Smooth muscle cell of trachea (primary cell): ENCODE measurements at places on chromosomes 11 and 22. TPM values are rescaled to one million over a fixed set of nuclear protein-coding genes. Genes with fewer than 3 reads are reported as not detected.

Gene STK33
- 0.17 and 3.8 TPM in 2 replicates for total RNA-seq

Gene CAPN5
- total RNA-seq = 34.5 and 52.6 TPM in 2 replicates

Gene NF2
- 74.8 and 93.8 TPM in 2 replicates for total RNA-seq

Gene PANX2
- total RNA-seq = 0.17 and 0.29 TPM in 2 replicates

Gene IL10RA
- total RNA-seq = 1.8 TPM in 1 of 2 replicates, not detected in the other

Gene APOL4
- 1.3 and 3.9 TPM in 2 replicates for total RNA-seq

Gene IFITM5
- total RNA-seq = 0.50 TPM in 1 of 2 replicates, not detected in the other

Gene UQCC3
- total RNA-seq = 6.9 and 8.7 TPM in 2 replicates

Gene MS4A3
- not detected in 2 replicates for total RNA-seq

Gene RASGRP2
- 0.29 and 0.50 TPM in 2 replicates for total RNA-seq

Gene HSPB2
- 0.58 and 0.99 TPM in 2 replicates for total RNA-seq

Gene C11orf65
- total RNA-seq = 1.8 and 2.3 TPM in 2 replicates

Gene OR52J3
- not detected in 2 replicates for total RNA-seq

Gene SLCO2B1
- total RNA-seq = under 0.01 TPM in 1 of 2 replicates, not detected in the other

Gene OR52E1
- not detected in 2 replicates for total RNA-seq

Gene ZDHHC13
- total RNA-seq = 10.4 and 14.3 TPM in 2 replicates

Gene ZNF214
- total RNA-seq = 5.1 and 9.9 TPM in 2 replicates

Gene SEZ6L
- not detected in 2 replicates for total RNA-seq

Gene FIBIN
- 25.6 and 50.4 TPM in 2 replicates for total RNA-seq

Gene VSIG10L2
- total RNA-seq = not detected in 2 replicates

Gene RCOR2
- 4.4 and 8.8 TPM in 2 replicates for total RNA-seq

Gene RAG1
- total RNA-seq = 0.66 and 0.73 TPM in 2 replicates

Gene HBG1
- total RNA-seq = not detected in 2 replicates

Gene CHRDL2
- total RNA-seq = not detected in 2 replicates

Gene LDHAL6A
- not detected in 2 replicates for total RNA-seq

Gene NNMT
- total RNA-seq = 185 and 367 TPM in 2 replicates

Gene TMEM151A
- total RNA-seq = 0.66 TPM in 1 of 2 replicates, not detected in the other

Gene BRSK2
- total RNA-seq = 0.99 TPM in 1 of 2 replicates, not detected in the other

Gene SLC22A8
- total RNA-seq = not detected in 2 replicates

Gene PIWIL4
- 4.1 and 4.5 TPM in 2 replicates for total RNA-seq

Gene SERHL2
- 8.8 and 10.3 TPM in 2 replicates for total RNA-seq

Gene AQP11
- 2.0 and 18.7 TPM in 2 replicates for total RNA-seq

Gene UBQLN3
- total RNA-seq = 0.15 and 0.17 TPM in 2 replicates

Gene TYR
- total RNA-seq = not detected in 2 replicates

Gene AIP
- total RNA-seq = 78.4 and 93.5 TPM in 2 replicates

Gene SEPTIN3
- total RNA-seq = under 0.01 and 0.33 TPM in 2 replicates

Gene VPREB1
- total RNA-seq = not detected in 2 replicates

Gene IL18
- 0.33 and 0.87 TPM in 2 replicates for total RNA-seq

Gene LRRC4C
- total RNA-seq = 0.15 and 0.17 TPM in 2 replicates

Gene CCDC117
- total RNA-seq = 15.7 and 17.0 TPM in 2 replicates

Gene ANKK1
- total RNA-seq = 0.15 and 0.17 TPM in 2 replicates

Gene SHISAL1
- total RNA-seq = 1.2 and 9.6 TPM in 2 replicates

Gene KDM4D
- total RNA-seq = 0.66 and 1.2 TPM in 2 replicates
